ENCODE measurements at places on chromosomes 6 and 20. TPM values are rescaled to one million over a fixed set of nuclear protein-coding genes. Genes with fewer than 3 reads are reported as not detected.

Gene AURKA
- not detected for total RNA-seq

DNA sequence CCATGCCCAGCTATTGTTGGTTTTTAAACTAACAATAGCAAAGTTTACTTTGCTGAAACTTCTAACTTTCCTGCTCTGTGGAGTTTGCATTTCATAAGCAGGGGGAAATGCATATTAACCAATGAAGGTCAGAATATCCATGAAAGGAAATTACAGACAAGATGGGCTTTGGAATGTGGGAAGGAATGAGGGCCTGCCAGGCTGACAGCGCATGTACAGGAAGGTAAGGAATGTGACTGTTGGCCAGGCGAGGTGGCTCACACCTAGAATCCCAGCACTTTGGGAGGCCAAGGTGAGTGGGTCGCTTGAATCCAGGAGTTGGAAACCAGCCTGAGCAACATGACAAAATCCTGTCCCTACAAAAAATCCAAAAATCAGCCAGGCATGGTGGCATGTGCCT lies 49.6 kb downstream of the CDK5RAP1 start:
- no peak overlapping the region for H3K27ac ChIP-seq
- H3K4me1 ChIP-seq: no peaks in the 10 kb centered on the region
- no peaks in the 10 kb centered on the region for H3K27me3 ChIP-seq
- no peak for DNase-seq
- no peaks in the 10 kb centered on the region for H3K36me3 ChIP-seq

- no peaks in the 10 kb centered on the region for H3K4me1 ChIP-seq
- H3K27me3 ChIP-seq: no peaks in the 10 kb centered on the region
- no peak for DNase-seq
- no peak overlapping the region for H3K4me3 ChIP-seq
- no peaks in the 10 kb centered on the region for H3K36me3 ChIP-seq
- H3K27ac ChIP-seq: no peak overlapping the region
Observed at GRCh38 chr6:21873562-21873961, 280.0 kb downstream of the SOX4 start.

GRCh38 chr20:22711971-22712755 lies 127.8 kb upstream of the FOXA2 start:
- H3K4me1 ChIP-seq: peaks cover 13% of the 10 kb centered on the region
- no peak for DNase-seq
- H3K36me3 ChIP-seq: no peaks in the 10 kb centered on the region
- no peak overlapping the region for H3K27ac ChIP-seq

DNA sequence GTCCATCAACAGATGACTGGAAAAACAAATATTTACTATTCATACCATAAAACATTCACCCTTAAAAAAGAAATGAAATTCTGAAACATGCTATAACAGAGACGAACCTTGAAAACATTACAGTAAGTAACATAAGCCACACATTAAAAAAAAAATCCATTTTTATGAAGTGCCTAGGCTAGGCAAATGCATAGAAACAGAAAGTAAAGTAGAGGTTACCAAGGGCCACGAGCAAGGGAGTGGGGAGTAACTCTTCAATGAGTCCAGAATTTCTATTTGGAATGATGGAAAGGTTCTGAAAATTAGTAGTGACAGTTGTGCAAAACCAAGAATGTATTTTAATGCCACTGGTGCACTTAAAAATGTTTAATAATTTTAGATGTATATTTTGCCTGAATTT lies 47.7 kb downstream of the STAU1 start:
- DNase-seq: no peak
- H3K4me3 ChIP-seq: no peak overlapping the region
- no peaks in the 10 kb centered on the region for H3K27me3 ChIP-seq
- H3K27ac ChIP-seq: no peak overlapping the region

GRCh38 chr6:30357678-30358540 lies 13.0 kb downstream of the RPP21 start:
- peak overlapping the region; percentile 19 for H3K4me3 ChIP-seq
- DNase-seq: peak; percentile 73
- no peaks in the 10 kb centered on the region for H3K36me3 ChIP-seq
- H3K27ac ChIP-seq: no peak overlapping the region
- H3K4me1 ChIP-seq: peaks cover 4% of the 10 kb centered on the region

Gene SAMD10
- 5.8 TPM for total RNA-seq
